Fibroblast of skin of back (primary cell): ENCODE measurements at places on chromosomes 12 and 14.

- no peak for DNase-seq
Measured at GRCh38 chr12:120498870-120499515, 3.1 kb downstream of the DYNLL1 start.

DNA sequence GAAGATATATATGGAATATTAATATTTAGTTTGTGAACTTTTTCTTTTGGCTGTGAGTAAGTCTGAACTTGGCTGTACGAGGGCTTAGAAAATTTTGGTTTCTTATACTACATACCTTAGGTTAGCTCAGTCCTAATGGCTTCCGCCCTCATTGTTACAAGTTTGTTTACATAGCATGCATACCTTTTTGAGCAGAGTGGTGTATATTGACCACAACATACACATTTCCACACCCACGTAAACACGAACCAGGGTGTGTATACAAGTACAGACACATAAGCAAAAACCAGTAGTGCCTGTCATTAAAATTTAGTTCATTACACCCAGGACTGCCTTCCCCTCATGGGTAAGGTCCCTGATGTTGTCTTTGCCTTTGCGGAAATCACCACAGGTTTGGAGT is 230.2 kb upstream of the RGS6 start:
- no peak for DNase-seq

DNA sequence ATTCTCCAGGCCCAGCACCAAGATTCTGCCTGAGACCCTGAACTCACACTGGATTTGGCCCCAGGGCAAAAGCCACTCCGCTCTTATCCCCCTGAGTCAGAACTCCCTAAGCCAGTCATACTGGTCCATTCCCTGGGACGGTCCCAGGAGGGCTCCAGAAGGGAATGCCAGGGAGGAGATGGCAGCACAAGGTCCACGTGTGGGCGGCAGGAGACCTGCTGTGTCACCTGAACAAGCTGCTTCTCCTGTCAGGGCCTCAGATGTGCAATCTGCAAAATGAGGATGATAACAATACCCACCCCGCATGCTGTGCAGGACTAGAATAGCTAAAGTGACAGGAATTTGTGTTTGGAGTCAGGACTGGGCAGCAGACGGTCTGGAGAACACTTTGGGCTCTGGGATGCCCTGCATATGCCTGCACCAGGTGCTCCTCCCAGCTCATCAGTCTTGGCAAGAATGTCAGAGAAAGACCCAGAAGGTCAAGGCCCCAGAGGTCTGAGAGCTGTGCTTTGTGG is 40.3 kb downstream of the CMKLR1 start:
- DNase-seq, result no peak

DNA sequence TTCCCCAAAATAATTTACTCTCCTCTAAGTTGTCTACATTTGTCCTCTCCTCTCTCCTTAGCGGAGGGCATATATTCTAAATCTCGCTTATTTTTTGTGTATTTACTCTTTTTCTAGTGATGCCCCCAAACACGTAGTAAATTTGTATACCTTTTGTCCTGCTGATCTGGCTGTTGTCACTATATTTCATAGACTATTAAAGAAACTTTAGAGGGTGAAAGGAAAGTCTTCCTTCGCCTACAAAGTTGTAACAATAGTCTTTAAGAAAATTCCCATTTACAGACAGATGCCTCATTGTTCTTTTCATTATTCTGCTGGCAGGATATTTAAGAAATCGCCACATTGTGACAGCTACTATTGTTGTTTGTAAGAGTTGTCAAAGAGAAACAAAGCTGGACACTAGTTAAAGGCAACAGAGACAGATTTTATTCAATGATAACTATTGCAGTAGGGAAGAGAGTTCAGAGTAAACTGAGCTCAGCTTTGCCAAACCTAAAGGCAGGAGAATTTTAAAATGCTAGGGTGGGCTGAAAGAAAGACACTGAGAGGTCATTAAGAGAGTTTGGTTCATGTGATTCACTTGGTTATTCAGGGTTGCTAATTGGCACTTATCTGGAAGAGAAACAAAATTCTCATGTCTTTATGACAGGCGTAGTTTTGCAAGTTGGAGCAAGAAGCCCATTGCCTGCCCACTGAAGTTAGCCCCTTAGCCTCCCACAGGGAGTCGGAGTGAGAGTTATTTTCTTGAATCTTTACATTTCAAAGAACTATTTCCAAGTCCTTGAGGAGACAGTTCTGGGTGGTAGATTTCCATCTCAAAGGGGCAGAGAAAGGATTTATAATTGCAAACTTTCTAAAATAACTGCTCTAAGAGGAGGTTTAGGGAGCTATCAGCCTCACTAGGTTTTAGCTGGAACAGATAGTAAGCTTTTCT is 1272.5 kb upstream of the SEL1L start:
- DNase-seq, result no peak

DNA sequence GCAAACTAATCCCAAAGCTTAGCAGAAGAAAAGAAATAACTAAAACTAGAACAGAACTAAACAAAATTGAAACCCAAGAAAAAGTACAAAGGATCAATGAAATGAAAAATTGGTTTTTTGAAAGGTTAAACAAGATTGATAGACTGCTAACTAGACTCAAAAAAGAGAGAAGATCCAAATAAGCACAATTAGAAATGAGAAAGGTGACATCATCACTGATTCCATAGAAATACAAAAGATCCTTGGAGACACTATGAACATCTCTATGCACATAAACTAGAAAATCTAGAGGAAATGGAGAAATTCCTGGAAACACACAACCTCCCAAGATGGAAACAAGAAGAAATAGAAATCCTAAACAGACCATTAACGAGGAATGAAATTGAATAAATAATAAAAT is 47.1 kb upstream of the SLC38A2 start:
- no peak for DNase-seq

DNA sequence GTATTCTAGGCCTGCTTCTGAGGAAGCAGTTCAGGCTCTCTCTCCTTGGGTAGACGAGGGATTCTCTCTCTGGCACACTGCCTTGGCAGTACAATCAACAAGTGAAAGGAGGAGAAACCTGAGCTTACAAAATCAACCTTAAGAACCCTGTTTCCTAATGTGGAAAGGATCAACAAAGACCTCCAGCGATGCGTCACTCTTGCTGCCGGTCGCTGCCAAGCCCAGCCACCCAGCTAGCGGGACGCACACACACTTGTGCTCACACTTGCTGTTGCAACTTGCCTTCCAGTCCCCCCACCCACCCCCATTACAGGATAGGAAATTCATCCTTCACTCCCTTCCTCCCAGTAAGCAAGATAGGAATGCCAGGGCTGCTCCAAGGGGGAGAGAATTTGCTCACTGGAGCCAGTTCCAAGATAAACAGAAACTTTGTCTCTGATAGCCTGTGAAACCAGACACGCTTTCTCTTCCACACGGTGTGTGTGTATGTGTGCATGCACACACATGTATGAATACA is 144.3 kb downstream of the BCL11B start:
- DNase-seq, result peak; percentile 82

DNA sequence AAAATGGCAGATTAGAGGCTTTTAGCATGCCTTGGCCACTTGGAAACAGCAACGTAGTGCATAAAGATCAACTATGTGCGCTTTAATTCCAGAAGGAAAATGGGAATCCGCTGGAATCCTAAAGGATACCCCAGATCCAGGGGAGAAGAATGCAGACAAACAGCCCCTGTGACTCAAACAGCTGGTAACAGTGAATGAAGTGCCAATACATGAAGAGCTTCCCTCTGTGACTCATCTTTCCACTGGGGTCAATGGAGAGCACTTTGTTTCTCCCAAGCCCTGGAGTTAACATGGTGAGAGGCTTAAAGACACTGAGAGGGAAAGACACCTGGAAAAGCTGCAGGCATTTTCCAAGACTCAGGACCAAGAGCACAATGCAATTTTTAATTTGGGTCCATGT is 263.1 kb downstream of the CEP128 start:
- DNase-seq, result peak; percentile 28

- no peak for DNase-seq
Measured at GRCh38 chr12:49982246-49983087, 9.7 kb downstream of the AQP6 start.

GRCh38 chr12:92452763-92453162 is 250.0 kb upstream of the PLEKHG7 start:
- no peak for DNase-seq

GRCh38 chr12:6369916-6370575 is 5.3 kb downstream of the SCNN1A start:
- DNase-seq, result no peak

DNA sequence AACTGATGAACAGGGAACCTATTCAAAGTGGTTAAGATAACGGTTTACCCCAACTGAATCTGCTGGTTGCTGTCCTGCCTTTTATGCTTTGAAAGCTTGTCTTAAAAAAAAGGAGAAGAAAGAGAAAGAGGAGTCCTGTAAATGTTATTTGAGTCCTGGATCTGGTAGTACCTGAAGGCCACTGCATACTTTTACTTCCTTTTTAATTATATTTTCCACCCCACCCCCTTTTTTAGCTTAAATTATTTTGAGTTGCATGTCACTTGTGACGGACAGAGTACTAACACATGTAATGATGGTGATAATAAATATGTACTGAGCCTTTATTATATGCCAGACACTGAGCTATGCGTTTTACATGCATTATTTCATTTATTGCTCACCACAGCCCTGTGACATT is 2.5 kb upstream of the AMIGO2 start:
- no peak for DNase-seq

DNA sequence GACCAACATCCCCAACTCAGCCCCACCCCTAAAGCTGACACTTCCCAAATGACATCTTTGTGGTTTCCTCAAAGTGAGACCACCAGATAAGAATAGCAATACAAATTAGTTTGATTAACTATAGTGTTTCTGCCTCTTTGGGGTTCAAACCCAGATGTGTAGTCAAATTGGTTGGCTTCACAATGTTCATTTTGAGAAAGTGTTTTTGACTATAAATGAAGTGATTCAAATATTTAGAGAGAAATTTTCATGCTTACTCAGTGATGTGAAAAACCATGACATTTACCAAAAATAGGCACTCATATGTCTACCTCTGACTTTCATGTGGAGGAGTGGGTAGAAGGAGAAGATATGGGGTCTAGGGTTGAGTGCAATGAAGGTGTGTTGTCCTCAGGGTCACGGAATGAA is 218.4 kb downstream of the BCAT1 start:
- DNase-seq, result no peak

GRCh38 chr14:67705211-67705610 is 3.5 kb downstream of the RDH12 start:
- DNase-seq, result no peak

DNA sequence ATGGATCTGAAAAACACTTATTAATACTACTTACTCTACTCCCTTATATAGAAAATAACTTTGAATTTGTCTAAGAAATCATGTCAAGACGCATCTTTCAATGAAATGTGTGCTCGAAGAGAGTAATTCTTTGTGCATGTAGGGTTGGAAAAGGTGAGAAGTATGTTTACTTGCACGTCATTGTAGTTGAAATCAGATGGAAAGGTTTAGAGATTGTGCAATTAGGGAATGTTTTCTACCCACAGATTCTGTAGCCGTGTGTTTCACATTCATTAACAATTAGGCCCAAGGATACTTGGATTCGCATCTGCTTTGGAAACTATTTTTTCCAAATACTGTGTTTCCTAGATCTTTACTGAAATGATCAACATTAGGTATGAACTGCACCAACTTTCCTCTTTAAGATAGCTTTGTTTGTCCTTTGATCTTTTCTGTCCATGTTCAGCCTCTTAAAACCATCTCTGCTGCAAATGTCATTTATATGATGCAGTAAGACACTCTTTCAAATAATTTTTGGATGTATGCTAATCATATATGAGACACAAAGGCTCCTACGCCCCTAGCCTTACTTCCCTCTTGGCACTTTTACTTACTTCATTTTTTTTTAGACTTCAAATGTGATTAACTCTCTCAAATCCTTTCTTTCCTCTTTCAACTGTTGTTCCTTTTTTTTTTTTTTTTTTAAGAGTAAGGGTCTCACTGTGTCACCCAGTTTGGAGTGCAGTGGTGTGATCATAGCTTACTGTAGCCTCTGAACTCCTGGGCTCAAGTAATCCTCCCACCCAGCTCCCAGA is 58.0 kb upstream of the PSMA6 start:
- DNase-seq, result no peak

DNA sequence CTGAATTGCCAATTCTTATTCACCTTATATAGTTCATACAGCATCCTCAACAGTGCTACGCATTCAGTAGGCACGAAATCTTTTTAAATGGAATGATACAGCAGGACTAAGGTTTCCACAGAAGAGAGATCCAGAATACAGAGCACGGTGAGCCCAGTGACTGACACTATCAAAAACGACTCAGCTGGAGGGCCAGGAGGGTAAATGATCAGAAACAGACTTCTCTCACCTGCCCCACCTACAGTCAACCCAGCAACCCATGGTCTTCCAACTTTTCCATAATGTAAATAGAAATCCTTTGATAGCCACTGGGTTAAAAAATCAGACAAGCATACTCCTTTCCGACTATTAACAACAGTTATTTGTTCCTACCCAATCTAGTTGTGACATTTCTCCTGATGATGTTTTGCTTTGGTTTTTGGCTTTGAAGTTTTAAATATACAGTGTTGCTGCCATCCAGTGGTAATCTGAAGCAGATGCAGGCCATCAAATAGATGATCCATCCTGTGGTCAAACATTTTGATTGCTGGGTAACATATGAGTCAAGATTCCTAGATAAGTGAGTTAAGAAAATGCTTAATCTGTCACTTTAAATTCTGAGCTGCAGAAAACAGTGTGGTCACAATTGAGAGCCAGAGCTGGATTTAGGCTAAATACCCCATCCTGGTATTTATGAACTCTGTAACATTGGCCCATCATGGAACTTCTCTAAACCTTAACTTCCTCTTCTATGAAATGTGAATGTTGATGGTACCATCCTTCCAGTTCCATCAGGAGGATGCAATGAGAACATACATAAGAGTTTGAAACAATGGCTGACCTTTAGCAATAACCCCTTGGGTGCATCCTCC is 42.0 kb downstream of the GPHB5 start:
- peak; percentile 72 for DNase-seq

- DNase-seq, result peak; percentile 18
Measured at GRCh38 chr14:35470755-35471154, 63.2 kb upstream of the INSM2 start.

GRCh38 chr14:93030761-93031160 is 85.0 kb downstream of the ITPK1 start:
- no peak for DNase-seq

GRCh38 chr12:90954921-90955320 is at the start of gene CCER1:
TSS of gene CCER1 (minus strand) at chr12:90955176. CDS start at chr12:90954742, 434 bp downstream.
- DNase-seq, result no peak

DNA sequence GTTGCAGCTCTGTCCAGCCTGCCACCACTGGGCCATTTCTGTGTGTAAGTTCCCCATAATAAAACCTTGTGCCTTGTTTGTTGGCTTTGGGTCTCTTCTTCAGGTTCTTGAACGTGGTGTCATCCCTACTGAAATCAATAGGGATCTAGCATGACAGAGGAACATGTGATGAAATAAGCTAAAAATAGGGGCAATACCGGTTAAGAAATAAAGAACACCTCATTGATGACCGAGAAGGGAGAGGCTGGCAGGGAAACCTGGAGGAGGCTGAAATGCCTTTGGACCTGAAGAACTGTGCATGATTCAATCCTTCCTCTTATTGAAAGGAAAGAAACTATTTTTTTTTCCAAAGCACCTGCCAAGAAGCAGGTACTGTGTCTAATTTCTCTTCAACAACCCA is 172.3 kb downstream of the PPM1H start:
- no peak for DNase-seq

- peak; percentile 59 for DNase-seq
Measured at GRCh38 chr12:121132601-121133481, at the start of gene P2RX7. TSS of gene P2RX7 (plus strand) at chr12:121132876. CDS start at chr12:121132971, 95 bp downstream.
